ENCODE measurements at places on chromosomes 4 and X.

GRCh38 chr4:11440481-11441193 lies 11.9 kb upstream of the HS3ST1 start:
- no peak for DNase-seq

DNA sequence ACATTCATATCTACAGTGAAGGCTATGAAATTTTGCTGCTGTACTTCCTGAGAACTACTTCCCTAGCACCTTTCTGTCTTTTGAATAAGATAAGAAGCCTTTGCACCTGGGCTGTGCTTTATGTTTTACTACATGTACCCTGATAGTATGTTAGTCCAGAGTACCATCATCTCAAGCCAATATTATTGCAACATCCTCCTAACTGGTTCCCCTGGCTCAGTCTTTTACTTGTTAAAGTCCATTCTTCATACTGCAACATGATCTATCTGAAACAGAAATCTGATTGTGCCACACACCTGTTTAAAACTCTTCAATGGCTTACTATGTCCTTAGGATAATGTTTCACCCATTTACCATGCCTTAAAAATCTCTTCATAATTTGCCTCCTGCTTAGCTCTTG lies 102.3 kb downstream of the AGTR2 start:
- DNase-seq = no peak

DNA sequence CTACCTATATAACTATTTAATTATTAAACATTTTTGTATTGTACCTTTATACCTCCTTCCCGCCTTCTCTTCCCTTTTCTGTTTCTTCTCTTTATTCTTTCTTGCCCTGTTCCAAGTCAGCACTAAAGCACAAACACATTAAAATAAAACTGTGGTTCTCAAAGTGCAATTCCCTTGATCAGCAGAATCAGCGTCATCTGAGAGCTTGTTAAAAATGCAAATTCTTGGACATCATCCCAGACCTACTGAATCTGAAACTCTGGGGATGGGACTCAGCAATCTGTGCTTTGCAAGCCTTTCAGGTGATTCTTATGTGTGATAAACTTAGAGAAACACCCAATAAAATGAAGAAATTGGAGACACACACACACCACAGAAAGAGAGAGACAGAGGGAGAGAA lies 178.4 kb upstream of the BMP3 start:
- no peak for DNase-seq

- no peak for DNase-seq
Measured at GRCh38 chr4:84697159-84697558, 114.2 kb downstream of the CDS1 start.

DNA sequence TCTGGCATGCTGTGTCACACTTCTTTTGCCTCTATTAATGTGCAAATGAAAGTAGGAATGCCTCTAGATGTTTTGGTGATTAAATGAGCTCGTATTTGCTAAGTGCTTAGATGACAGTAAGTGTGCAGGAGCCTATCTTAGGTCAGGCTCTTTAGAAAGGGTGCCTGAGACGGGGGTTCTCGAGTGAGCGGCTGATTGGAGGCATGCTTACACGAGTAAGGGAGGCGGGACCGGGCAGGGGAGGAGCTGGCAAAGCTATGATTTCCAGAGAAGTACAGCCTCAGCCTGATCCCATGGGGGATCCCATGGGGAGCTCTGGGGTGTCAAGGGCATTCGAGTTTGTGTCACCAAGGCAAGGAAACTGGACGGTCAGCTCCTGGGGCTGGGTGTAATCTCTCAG lies 44.8 kb downstream of the CLDN34 start:
- no peak for DNase-seq

DNA sequence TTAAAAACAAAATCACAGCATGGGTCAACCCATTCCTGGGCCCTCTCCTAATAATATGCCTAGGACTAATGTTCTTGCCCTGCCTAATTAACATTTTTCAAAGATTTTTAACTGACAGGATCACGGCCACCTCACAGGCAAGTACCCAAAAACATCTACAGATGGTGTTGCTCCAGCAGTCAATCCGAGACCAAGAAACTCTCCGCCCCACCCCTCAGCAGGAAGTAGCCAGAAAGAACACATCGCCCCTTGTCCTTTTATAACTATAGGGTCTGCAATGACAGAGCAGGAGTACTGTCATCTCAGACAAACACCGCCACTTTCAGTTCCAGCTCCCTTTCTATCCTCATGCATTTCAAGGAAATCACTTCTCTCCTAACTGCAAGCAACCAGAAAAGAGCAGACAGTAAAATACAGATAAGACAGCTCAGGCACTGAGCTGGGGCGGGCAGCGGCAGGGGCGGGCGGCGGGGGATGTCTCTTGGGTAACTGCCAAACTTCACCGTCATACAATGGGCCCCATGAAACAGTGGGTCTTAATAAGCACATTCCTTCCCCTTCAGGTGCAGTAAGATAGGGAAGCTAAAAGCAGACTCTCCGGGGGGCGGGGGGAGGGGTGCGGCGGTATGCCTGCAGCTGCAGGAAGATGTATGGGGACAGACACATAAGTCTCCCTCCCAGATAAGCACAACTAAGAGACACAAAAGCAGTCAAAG lies 67.4 kb downstream of the ZNF182 start:
- DNase-seq = no peak

DNA sequence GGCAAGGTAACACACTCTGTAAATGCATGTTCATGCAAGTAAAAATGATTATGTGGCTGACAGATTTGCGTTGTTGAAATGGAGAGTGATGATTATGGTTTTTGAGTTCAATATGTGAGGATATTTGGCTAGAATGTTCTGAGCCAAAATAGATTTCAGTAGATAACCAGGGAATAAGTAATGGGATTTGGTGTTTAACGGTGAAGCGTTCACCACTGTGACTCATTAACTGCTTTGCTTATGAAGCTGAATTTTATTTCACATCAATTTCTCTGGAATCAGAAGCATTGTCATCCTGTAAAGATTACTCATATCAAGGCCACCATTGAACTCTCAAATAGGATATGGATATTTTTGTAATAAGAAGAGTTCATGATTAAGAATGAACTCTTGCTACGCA lies 11.7 kb downstream of the AFP start:
- no peak for DNase-seq

DNA sequence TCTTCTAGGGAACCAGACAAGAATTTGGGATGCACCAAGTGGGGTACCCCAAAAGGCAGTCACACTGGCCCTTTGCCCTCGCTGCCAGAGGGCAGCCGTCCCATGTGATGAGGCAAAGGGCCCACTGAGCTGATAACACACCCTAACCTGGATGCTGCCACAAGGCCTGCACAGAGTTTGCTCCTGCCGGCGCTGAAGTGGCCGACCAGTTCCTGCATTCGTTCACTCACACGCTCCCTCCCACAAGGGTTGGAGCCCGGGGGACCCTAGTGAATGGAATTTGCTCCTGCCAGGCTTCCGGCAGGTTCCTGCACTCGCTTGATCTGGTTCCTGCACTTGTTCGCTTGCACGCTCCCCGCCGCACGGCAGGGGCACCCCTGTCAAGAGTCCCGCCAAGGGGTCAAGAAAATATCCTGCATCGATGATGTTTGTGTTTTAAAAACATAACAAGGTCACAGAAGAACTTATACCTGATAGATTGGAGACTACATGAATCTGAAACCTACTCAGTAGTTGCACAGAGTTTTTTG lies 296.4 kb upstream of the VCX start:
- DNase-seq = no peak

GRCh38 chrX:109774706-109775105 lies 41.6 kb upstream of the ACSL4 start:
- no peak for DNase-seq

DNA sequence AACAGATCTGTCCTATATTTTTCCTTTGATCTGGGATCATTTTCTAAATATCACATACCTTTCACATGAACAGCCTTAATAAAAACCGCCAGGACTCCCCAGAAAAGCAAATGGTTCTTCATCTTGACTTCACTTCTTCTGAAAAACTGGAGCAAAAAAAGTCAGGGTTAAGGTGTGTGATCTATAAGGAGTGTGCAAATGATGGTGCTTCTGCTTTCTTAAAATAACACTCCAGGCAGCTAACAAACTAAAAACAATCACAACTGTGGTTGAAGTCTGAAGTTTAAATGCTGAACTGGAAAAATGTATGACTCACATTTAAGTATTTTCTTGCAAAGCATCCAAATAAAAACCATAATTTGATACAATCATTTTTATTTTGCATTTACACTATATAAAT lies at the start of gene JCHAIN:
Gene JCHAIN (minus strand): TSS at position 140 of the 400 bp plus-strand sequence. CDS start 18 bp downstream, at position 122.
- DNase-seq = no peak

GRCh38 chrX:117400005-117400404 lies 716.6 kb downstream of the KLHL13 start:
- DNase-seq = no peak

DNA sequence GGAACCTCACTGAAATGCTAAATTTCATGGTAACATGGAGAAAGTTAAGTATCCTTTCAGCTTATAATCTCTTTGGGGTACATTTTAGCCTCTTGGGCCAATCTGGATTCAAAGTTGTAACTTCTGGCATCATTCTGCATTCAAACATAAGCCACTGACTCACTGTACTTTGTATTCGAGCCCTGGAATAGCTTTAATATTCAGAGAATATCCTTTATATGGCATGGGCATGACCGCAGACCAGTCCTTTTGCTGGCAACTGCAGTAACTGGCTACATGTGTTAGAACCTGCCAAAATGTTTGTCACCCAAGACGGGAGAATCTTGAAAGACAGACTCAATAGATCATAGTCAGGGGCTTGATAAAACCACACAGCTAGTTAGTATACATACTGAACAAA lies 3.3 kb downstream of the GASK1B start:
- DNase-seq = no peak

DNA sequence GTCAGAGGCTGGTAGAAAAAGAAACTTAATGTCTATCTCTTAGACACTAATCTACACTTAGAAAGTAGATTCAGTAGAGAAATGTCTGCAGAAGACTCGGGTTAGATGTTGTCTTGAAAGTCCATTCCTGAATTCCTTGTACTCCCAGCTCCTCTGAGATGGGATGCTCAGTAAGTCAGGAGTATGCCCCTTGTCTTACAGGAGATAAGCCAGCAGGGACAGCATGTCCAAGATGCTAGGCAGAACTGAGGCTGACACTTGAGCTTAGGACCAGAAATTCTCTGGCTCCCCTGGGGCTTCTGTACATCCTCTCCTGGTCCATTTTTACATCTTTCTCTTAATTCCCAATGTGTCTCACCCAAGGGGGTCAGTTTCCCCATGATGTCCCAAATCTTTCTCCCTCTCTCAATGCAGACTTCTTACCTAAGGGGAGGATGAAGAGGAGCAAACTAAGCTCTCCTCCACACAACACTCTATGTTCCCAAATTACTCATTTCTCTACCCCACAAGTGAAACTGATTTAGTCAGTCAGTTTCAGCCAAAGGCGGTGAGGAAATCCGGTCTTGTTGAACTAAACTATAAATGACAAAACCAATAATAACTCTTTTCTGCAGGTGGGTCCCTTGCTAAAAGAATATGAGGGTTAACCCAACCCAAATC lies 558.2 kb upstream of the DIPK2B start:
- DNase-seq = no peak

- peak; percentile 39 for DNase-seq
Measured at GRCh38 chr4:81052119-81053068, 21.9 kb downstream of the BMP3 start.

DNA sequence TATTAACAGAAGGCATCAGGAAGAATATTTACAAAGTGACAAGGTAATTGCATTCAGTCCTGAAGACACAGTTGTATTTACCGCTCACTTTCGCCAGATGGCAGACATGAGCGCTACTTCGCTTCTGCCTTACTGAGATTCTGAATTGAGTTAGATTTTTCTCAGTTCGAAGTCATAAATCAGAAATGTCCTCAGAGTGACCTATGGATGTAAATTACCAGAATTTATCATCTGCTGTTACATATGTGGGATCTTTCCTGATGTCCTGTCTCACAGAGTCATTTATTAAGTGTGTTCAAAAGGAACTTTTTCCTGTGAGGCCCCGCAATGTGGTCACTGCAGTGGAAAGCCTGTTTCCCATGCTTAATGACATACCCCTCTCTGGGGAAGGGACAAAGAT lies 97.3 kb upstream of the DCLK2 start:
- peak; percentile 42 for DNase-seq

DNA sequence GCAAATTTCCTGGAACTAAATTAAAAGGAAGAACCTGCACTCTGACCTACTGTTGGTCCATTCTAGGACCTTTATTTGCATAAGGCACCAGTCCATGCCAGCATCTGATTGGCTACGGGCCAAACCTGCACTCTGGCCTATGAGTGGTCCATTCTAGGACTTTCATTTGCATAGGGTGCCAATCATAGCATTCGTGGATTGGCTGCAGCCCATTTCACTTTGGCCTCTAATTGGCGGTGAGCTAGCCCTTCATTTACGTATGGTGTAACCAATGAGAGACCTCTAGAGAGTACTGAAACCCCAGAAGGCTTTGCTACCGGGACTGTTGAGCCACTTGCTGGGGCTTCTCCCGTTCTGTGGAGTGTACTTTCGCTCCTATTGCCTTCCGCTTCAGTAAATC lies 6.1 kb upstream of the RNF175 start:
- DNase-seq = no peak

GRCh38 chr4:181971973-181972372 lies 271.2 kb upstream of the TENM3 start:
- DNase-seq = no peak

- no peak for DNase-seq
Measured at GRCh38 chrX:136030303-136031191, 45.3 kb downstream of the SLC9A6 start.

DNA sequence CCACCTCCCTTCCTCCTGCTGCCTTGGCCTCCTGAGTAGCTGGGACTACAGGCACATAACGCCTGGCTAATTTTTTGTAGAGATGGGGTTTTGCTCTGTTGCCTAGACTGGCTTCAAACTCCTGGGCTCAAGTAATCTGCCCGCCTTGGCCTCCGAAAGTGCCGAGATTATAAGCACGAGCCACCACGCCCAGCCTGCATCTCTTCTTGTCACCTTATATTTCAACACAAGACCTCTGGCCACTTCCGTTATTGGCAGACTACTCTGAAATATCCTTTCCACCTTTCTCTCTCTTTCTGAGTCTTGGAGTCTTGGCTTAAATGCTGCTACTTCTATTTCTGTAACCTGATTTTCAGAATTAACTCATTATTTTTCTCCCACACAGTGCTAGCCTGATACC lies 5.6 kb downstream of the KIAA0232 start:
- no peak for DNase-seq

All from right kidney (tissue), 9 donors.